ENCODE measurements at places on chromosomes 1 and 21.

GRCh38 chr1:31787261-31787660 is 23.1 kb upstream of the ADGRB2 start:
- DNase-seq: no peak

DNA sequence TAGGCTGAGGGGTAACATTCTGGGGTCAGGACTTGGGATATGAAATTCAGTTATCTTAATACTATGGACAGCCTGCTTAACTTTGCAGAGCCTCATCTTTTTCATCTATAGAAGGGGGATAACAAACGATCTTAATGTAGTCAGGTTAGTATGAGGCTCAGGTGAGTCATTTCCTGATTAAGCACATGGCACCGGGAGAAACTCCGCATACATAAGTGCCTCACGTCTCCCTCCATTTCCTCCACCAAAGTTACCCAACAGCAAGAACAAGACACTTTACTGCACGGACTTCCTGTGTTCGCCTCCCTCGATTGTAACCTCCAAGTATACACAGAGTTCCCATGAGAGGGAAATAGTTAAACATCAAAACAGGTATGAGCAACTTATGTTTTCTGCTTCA is 112.7 kb upstream of the COA6 start:
- no peak for DNase-seq

DNA sequence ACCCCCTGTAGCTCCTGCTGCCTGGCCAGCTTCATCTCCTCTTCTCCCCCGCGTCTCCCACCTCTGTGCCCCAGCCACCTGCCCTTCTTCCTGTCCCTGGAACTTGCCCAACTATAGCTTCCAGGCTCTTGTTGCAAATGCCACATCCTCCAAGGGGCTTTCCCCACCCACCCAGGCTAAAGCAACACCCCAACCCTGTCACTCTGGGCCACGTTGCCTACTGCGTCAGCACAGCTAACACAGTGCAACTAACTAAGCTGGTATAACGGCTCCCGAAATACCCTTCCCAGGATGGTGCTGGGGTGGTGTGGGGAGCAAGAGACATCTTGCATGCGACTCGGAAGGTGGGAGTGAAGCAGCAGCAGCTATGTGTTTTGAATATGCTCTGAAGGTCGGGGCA is 19.7 kb downstream of the CAMK2N1 start:
- DNase-seq: no peak

DNA sequence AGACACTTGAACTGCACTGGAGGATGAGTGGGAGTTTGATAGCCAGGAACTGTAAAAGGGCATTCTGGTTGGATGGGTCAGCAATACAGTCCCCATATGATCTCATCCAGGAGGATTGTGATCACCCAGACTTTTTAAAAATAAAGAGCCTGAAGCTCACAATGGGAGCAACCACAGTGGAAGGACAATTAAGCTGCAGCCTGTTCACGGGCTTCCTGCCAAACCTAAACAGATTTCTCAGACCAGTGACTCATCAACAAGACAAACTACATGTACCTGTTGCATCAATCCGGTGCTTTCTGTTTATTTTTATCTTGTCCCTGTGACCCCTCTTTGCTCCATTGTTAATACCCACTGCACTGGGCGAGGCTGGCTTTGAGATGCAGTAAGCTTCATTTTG is 52.3 kb downstream of the PAPPA2 start:
- DNase-seq: peak; percentile 52

DNA sequence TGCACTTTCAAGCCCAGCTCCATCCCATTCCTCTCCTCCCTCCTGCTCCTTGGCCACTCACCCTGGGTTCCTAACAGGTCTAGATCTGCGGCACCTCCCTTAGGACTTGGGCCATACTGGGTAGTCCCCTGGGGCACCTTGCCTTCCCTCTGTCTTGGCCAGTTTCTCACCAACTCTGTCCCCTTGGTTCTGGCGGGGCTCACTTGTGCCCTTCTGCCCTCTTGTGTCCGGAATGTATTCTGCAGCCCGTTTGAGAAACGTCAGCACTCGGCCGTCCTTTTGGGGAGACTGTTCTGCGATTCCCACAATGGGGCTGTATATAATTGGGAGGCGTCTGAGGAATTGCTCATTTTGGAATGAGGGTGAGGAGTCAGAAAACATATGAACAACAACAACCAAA is 162.4 kb downstream of the ZSCAN20 start:
- peak; percentile 48 for DNase-seq

GRCh38 chr1:170267317-170267716 is 121.6 kb downstream of the NTMT2 start:
- no peak for DNase-seq

DNA sequence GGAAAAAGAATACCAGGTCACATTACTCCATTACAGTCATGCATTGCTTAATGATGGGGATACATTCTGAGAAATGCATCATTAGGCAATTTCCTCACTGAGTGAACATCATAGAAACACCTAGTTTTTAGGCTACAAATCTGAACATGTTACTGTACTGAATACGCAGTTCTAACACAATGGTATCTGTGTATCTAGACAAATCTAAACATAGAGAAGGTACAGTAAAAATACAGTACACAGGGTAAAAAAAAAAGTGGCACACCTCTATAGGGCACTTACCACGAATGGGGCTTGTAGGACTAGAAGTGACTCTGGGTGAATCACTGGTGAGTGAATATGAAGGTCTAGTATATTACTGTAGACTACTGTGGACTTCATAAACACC is 115.7 kb downstream of the AKT3 start:
- DNase-seq: no peak

- no peak for DNase-seq
These were observed 382.3 kb downstream of the SIPA1L2 start for GRCh38 chr1:232247669-232248068.

DNA sequence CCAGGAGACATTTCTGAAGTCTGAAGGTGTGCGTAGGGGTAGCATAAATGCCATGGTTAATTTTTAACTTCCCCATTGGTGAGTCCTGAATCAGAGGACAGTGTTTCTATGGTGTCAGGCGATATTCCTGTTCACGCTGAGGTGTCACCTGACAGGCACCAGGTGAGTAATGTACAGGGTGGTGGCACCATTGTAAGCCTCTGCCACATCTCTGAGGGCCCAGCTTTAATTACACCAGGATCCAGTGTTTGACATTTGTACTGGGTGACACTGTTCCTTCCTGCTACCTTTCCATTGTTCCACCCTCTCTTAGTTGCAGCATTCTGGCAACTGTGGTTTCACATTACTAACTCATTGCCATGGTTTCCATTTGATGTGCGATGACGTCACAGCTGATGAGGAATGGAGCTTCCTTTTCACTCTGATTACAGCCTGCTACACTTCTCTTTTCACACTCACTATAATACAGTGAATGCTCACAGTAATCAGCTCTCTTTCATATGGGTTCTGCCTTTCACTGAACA is 40.6 kb upstream of the MARK1 start:
- peak; percentile 32 for DNase-seq

DNA sequence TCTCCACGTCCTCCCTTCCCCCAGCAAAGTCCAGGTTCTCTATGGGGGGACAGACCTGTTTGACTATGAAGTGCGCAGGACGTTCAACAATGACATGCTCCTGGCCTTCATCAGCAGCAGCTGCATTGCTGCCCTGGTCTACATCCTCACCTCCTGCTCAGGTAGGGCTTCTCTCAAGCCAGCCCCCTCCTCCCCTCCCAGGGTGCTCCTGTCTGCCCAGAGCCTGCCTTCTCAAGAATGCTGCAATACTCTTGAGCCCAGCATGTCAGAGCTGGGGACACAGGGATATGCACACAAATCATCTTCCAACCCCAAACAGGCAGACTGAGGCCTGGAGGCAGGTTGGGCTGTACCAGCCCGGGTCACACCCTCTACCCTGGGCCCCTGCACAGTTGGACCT is 35.4 kb downstream of the DISP3 start:
- DNase-seq: no peak
